A549 treated with ZK216348 at 1 μM for 4 hours (cell line): ENCODE measurements at places on chromosomes 6 and 20. TPM values are rescaled to one million over a fixed set of nuclear protein-coding genes. Genes with fewer than 3 reads are reported as not detected.

The KCNS1 gene
- not detected in 5 replicates for total RNA-seq

The SLC17A5 gene
- total RNA-seq, result 7.9 to 13.8 TPM (median 12.0 TPM) in 5 replicates

The C20orf96 gene
- total RNA-seq, result 9.9 to 12.6 TPM (median 11.5 TPM) in 5 replicates

The DNAH8 gene
- total RNA-seq, result not detected in 5 replicates

The JARID2 gene
- total RNA-seq, result 8.4 to 13.6 TPM (median 10.9 TPM) in 5 replicates

The SAMHD1 gene
- 6.5 to 7.8 TPM (median 7.4 TPM) in 5 replicates for total RNA-seq

The TFAP2D gene
- total RNA-seq, result not detected in 5 replicates

The PCK1 gene
- total RNA-seq, result 0.04 to 0.13 TPM (median 0.05 TPM) in 3 of 5 replicates, not detected in the others

The SOBP gene
- 0.85 to 1.6 TPM (median 1.1 TPM) in 5 replicates for total RNA-seq

The FHL5 gene
- total RNA-seq, result not detected in 5 replicates

The WFDC5 gene
- total RNA-seq, result not detected in 5 replicates

The PGC gene
- not detected in 5 replicates for total RNA-seq

The NHLRC1 gene
- total RNA-seq, result 1.3 to 2.3 TPM (median 1.6 TPM) in 5 replicates

The POU5F1 gene
- total RNA-seq, result 7.3 to 11.6 TPM (median 9.2 TPM) in 5 replicates

The MED20 gene
- total RNA-seq, result 12.5 to 15.5 TPM (median 13.0 TPM) in 5 replicates

The RIN2 gene
- 23.9 to 27.9 TPM (median 26.6 TPM) in 5 replicates for total RNA-seq

The TGM3 gene
- total RNA-seq, result 0.07 to 0.22 TPM (median 0.08 TPM) in 3 of 5 replicates, not detected in the others

The HDDC2 gene
- 90.9 to 99.3 TPM (median 92.7 TPM) in 5 replicates for total RNA-seq

The ZNF133 gene
- total RNA-seq, result 9.7 to 12.0 TPM (median 10.9 TPM) in 5 replicates

The NKX2-4 gene
- total RNA-seq, result not detected in 5 replicates

The SYTL3 gene
- total RNA-seq, result 1.1 to 1.8 TPM (median 1.4 TPM) in 5 replicates
